Activated CD8-positive, alpha-beta T cell treated with anti-CD3 and anti-CD28 coated beads for 36 hours (primary cell): ENCODE measurements at places on chromosomes 16 and 17. TPM values are rescaled to one million over a fixed set of nuclear protein-coding genes. Genes with fewer than 3 reads are reported as not detected.
A peak's percentile ranks its signal among the peaks of the same experiment; 100 is the strongest.

- DNase-seq, result no peak
These were observed 5.9 kb upstream of the SPAG7 start for GRCh38 chr17:4973256-4974114.

DNA sequence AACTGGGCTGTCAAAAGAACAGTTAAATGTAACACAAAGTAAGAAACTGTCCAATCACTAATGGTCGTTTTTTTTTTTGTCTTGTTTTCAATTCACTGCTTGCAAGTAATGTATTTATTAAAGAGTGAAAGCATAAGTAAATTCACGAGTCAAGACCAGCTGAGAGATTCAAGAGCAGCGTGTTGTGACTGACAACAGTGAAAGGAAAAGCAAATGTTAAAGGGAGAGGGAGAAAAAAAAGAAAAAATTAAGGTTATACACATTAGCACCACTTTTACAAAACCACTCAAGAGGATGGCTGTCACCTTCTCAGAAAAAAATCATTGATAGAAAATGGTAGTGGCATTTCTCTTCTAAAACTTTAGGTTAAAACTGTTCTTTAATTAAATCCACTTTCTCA lies 36.1 kb downstream of the GPATCH8 start:
- no peak for DNase-seq

DNA sequence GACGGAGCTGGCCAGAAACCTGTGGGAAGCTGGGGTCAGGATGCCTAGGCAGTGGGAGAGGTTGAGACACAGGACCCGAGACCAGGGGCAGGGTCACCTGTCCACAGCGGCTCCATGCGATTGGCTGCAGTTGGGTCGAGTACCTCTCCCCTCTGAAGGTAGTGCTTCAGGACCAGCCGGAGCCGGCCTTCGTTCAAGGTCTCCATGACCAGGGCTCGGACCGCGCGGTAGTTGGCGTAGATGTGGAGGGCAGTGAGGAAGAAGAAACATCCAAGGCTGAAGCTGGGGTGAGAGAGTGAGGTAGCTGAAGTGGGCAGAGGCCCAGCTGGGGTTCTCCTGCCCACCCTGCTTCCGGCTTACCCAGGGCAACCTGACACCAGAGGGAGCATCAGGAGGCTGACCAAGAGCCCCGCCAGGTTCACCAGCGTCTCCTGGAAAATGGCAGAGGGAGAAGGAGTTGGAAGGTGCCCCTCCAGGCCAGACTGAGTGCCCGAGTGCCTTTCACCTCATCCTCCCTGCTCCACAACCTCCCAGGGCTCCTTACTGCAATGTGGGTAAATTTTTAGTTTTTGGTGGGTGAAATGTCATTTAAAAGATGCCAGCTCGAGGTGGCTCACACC lies 10.7 kb downstream of the SLC5A2 start:
- DNase-seq, result no peak

DNA sequence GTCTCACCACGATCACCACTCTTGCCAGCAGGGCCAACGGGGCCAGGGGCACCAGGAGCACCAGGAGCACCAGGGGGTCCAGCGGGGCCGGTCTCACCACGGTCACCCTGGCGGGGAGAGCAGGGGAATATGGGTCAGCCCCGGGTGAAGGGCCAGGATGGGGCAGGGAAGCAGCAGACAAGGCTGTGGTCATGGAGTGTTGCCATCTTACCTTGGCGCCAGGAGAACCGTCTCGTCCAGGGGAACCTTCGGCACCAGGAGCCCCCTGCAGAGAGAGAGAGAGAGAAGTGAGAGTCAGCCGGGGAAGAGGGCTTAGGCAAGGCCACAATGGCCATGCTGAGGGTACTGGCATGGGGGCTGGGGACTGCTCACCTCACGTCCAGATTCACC lies 12.9 kb downstream of the COL1A1 start:
- no peak for DNase-seq

Gene SUMO2
- total RNA-seq, result 525 TPM

DNA sequence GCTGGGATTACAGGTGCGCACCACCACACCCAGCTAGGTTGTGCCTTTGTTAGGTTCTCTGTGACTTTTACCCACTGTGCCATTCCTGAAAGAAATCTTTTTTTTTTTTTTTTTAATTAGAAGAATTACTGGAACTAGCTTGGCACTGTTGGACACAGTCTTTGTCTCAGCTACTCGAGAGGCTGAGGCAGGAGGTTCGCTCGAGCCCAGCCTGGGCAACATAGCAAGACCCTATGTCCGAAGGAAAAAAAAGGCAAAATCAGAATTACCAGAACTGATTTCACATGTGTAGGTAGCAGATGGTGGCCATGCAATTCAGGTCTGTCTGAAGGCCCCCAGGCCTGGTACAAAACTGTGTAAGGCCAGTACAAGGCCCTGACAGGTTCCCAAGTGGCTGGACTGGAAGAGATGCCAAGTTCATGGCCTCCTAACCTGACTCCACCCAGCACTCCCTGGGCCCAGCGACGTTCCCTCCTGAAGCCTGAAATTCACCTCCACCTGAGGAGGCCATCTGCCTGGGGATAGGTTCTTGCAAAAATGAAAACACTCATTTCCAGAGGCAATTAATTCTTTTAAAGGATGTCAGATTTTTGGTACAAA lies 23.0 kb downstream of the CARHSP1 start:
- no peak for DNase-seq

DNA sequence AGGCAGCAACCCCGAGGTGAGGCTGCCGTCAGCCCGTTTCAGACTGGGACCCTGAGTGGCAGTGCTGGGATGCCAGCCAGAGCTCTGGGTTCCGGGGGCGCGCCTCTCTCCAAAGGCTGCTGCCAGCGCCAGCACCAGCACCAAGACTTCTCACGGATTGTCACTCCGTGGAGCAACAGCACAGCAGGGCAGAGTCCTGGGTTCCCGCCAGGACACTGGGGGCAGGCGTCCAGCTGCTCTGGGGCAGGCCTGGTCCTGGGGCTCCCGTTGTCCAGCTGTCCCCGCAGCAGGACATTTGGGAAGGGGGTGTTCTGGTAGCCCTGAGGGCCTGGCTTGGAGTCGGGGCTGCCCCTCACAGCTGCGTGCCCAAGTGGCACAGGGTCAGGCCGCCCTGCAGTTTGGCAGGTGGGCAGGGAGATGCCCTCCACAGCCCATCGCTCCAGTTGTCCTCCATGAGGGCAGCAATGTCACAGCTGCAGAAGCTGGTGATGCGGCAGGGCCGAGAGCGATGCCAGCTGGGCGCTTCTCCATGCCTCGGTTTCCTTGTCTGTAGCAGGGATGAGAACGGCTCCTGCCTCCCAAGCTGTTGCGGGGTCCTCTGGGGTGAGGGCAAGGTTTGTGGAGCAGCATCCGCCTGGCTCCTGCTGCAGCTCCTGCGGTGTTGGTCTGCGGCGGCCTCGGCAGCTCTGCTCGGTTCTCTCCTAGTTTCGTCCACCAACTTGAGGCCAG lies 137.3 kb upstream of the CIBAR2 start:
- DNase-seq, result no peak

DNA sequence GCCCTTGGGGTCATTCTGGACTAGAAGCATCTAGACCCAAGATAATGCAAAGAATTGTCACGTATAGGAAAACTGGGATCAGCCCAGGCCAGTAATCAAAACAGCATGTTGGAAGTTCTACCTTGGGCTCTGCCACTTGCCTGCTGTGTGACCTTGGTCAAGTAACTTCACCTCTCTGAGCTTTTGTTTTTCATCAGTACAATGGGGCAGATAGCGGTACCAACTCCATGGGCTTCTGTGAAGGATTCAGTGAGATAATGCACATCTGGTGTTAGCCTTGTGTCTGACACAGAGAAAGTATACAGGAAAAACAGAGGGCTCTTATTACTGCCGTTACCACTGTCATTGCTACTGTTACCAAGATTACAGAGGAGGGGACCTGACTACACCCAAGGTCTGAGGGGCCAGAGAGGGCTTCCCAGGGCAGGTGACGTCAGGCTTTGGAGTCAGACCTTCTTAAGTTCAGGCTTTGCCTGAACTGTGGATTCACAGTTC lies 24.6 kb downstream of the CMIP start:
- DNase-seq, result no peak

Gene CCDC154
- total RNA-seq, result 1.3 TPM

DNA sequence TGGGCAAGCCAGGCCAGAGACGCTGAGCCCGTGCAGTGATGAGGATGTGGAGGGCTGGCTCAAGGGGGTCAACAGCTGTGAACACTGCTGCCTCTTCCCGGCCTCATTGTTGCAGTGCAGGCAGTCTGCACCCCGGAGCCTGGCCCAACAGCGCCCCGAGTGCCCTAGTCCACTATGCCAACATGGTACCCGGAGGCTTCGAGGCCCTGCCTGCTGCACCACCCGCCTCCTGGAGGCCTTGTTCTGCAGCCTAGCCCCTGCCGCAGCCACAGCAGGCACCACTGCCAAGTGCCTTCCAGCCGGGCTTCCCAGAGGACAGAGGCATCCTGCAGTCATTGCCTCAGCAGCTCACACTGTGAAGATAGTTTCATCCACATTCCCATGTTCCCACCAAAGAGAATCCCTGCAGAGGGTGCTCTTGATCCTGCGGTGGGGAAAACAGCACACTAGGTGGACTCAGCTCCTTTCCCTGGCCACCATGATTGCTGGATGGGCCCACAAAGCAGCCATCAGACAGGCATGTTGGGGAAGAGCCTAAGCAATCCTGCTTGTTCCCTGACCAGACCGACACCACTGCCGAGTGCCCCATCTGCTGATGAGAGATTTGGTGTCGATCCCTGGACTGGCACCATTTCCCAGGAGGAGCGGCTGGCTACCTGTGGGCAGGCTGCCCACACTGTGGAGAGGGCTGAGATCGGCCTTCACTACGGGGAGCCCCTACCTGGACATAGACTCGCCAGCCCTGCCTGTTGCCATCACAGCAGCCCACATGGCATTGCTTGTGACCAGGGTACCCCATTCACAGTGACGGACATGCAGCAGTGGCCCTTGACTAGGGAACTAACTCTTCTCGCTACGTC lies 44.9 kb downstream of the USP22 start:
- DNase-seq, result no peak

Gene PYY
- 0.29 TPM for total RNA-seq

GRCh38 chr17:17151962-17152361 lies 54.2 kb downstream of the PLD6 start:
- DNase-seq, result peak; percentile 24

- no peak for DNase-seq
These were observed 39.4 kb downstream of the WDR45B start for GRCh38 chr17:82608816-82609215.

DNA sequence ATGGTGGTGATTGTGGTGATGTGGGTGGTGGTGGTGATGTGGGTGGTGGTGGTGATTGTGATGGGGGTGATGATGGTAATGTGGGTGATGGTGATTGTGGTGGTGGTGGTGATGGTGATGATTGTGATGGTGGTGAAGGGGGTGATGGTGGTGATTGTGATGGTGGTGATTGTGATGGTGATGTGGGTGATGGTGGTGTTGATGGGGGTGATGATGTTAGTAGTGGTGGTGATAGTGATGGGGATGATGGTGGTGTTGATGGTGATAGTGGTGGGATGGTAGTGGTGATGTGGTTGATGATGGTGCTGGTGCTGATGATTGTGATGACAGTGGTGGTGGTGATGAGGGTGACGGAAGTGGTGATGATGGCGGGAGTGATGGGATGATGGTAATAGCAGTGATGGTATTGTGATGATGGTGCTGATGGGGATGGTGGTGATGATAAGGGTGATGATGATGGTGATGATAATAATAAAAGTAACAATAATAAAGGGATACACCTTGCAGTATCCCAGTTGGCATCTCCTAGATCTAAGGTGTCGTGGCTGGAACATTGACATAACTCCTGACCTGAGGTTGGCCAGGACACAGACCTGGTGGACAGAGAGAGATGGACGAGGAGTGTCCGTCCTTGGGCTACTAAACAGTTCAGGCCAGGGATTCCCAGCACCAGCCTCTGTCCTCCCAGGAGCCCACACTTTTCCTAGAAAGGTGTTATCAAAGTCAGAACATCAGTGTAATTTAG lies 344.5 kb downstream of the SEC14L1 start:
- no peak for DNase-seq

Gene GAS7
- total RNA-seq, result 2.1 TPM

- peak; percentile 27 for DNase-seq
These were observed 14.5 kb upstream of the GPRC5C start for GRCh38 chr17:74417178-74418045.

- DNase-seq, result no peak
These were observed 89.1 kb downstream of the SEC14L1 start for GRCh38 chr17:77229786-77230435.

- no peak for DNase-seq
These were observed 77.5 kb downstream of the KANSL1 start for GRCh38 chr17:46115699-46116098.

GRCh38 chr17:80683625-80684104 lies 139.0 kb downstream of the RPTOR start:
- no peak for DNase-seq

DNA sequence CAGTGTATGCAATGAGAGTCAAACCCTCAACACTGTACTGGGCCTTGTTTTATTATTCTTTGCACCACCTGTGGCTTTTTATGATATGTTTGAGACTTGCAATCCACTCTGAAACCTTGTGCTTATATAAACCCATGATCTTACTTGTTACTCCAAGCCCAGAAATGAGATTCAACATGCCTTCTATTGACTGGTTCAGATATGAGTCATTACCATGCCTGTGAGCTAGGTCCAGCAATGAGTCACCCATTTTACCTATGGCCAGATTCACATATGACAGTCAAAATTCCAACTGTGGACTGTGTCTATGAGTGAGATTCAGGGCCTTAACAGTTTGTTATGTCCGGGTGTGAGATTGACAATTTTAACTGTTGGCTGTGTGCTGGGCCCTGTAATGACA lies 1846.1 kb downstream of the TP53TG3F start:
- no peak for DNase-seq

GRCh38 chr16:916035-916799 lies 54.6 kb downstream of the LMF1 start:
- no peak for DNase-seq

GRCh38 chr17:70582777-70583176 lies 413.4 kb downstream of the KCNJ2 start:
- no peak for DNase-seq

DNA sequence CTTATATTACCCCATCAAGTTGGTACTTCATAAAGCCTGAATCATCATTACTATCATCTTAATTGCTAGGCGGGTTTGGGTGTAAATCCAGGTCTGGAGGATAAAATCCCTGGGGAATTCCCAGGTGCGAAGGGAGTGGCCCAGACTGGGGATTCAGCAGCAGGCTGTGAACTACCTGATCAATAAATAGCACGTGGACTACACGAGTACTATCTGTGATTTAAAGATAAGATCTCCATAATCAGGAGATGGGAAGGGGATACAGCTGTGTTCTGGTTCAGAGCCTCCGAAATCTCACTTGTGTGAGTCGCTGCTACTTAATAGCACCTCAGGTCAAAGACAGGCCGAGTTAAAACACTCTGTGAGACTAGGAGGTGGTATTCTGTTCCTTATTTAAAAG lies 512.6 kb upstream of the ZFHX3 start:
- DNase-seq, result no peak
